ENCODE measurements at places on chromosomes 1 and 21.
A peak's percentile ranks its signal among the peaks of the same experiment; 100 is the strongest.

DNA sequence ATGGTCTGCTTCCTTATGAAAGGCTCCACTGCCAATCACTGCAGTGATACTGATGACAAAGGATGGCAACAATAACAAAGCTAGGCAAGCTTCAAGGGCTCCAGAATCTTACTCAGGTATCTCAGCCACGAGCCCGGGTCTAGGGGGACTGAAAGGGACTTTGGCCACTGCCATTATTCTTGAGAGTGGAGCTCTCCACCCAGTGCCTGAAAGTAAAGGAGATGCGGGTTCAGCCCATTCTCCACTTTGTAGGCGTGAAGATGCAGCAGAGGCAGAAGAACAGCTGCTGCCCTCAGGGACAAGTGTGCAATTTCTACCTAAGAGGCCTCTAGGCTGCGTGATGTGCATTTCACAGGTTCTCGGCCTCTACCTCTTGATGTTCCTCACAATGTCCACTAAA is 31.4 kb upstream of the SLAMF9 start:
- no peak for DNase-seq

- DNase-seq: no peak
Measured at GRCh38 chr1:38152351-38153065, 105.9 kb upstream of the POU3F1 start.

DNA sequence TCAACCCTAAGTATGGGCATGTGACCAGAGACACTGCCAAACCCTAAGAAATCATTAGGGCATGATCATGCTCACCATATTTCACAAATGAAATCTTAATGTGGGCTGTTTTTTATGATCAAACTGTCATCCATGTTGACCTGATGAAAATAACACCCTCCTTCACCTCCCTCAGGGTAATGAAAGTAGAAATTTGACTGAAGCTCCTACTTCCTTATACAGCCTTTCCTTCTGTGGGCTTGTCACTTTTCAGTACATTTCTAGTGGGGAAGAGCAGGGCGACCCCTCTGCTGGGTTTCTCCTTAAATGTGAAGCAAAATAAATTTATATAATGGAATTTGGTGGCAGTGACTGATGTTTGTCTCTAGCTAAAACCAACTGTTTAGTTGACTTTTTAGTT is 25.9 kb downstream of the IVNS1ABP start:
- DNase-seq: no peak

DNA sequence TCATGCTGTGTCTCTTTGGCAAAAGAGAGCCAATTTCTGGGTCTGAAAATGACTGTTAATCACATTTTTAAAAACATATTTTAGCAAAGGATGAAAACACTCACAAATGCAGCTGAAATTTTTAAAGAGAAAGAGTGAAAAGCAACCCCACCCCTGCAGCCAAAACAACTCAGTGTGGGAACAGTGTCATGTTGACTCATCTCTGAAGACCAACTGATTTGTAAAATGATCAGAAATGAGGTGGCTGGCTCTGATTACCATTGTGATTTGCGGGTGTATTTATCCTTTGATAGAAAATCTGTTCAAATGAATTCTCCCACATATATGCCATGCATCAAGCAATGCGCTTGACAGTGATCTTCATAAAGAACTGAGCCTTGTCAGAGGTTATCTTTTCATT is 287.0 kb upstream of the ESRRG start:
- no peak for DNase-seq

DNA sequence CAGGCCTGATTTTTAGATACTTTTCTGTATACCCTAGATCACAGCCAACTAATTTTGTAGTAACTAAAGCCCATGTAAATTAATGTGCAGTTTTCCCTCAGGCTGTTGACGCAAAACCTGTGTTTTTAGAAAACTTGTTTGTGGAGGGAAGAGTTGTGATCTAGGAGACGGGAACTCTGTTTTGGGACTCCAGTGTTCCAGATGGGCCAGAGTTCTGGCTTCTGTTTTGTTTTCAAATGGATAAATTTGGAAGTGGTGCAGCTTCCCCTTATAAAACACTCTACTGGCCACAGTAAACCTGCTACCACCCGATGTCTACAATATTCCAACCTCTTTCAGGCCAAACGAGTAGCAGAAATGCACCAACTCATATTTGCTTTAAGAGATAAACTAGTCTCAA is 13.6 kb upstream of the GPR88 start:
- no peak for DNase-seq

DNA sequence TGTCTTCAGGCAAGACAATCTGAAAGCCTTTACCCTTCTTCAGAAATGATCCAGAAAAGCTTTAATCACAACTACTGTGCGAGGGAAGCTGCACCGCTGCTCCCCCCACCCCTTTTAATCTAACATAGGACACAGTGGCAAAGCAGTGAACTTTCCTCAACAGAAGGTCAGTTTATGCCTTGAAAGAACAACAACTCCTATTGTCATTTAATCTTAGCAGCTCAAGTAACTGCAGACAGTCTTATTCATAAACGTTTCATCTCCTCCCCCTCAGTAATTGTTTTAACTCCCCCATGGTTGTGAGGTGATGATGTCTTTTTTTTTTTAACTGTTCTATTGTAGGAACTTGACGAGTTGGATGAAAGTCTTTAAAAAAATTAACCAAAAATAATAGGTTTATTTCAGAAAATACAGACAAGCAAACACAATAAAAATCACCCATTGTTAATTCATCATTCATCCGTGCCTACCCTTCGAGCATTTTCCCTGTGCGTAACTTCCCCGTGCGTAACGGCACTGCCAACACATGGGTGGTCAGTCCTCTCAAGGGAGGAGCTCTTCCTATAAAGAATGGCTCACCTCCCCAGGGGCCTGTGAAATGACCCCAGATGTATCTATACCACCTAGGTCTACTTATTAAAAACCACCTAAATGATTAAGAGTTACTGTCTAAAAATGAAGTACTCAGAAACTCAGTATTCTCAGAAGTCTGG is 3.3 kb upstream of the ADAR start:
- no peak for DNase-seq

- DNase-seq: no peak
Measured at GRCh38 chr1:161158316-161159010, 837 bp upstream of the USP21 start.

- no peak for DNase-seq
Measured at GRCh38 chr1:246705368-246705767, 18.8 kb upstream of the SCCPDH start.

GRCh38 chr1:9455487-9456234 is 83.6 kb upstream of the SLC25A33 start:
- DNase-seq: no peak

GRCh38 chr21:43193651-43194302 is 25.0 kb downstream of the CRYAA start:
- no peak for DNase-seq

DNA sequence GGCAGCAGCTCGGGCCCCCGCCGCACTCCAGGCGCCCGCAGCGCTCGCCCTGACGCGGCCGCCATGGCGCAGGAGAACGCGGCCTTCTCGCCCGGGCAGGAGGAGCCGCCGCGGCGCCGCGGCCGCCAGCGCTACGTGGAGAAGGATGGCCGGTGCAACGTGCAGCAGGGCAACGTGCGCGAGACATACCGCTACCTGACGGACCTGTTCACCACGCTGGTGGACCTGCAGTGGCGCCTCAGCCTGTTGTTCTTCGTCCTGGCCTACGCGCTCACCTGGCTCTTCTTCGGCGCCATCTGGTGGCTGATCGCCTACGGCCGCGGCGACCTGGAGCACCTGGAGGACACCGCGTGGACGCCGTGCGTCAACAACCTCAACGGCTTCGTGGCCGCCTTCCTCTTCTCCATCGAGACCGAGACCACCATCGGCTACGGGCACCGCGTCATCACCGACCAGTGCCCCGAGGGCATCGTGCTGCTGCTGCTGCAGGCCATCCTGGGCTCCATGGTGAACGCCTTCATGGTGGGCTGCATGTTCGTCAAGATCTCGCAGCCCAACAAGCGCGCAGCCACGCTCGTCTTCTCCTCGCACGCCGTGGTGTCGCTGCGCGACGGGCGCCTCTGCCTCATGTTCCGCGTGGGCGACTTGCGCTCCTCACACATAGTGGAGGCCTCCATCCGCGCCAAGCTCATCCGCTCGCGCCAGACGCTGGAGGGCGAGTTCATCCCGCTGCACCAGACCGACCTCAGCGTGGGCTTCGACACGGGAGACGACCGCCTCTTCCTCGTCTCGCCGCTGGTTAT is 2.8 kb downstream of the KCNJ9 start:
- DNase-seq: peak; percentile 50

DNA sequence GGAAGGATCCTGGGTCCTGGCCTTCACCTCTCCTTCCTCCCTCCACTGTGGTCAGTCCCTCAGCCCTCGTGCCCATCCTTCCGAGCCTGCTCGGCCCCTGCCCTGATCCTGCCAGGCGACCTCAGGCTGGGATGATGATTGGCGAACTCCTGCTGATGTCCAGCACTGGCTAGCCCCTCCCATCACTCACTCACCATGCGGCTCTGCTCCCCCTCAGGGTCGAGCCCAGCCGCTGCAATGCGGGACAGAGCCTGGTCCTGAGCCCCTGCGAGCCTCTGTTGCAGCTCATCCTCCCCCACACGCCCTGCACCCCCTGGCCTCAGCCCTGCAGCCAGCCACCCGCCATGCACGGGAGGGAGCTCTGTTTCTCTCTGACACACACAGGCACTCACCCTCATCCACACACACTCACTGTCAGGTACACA is 100.2 kb downstream of the DMRTB1 start:
- no peak for DNase-seq
